Activated CD8-positive, alpha-beta T cell treated with anti-CD3 and anti-CD28 coated beads for 36 hours (primary cell): ENCODE measurements at places on chromosomes 11 and 22.
A peak's percentile ranks its signal among the peaks of the same experiment; 100 is the strongest.

- no peak for DNase-seq
Observed at GRCh38 chr11:5277807-5278382, 8.2 kb upstream of the HBE1 start.

DNA sequence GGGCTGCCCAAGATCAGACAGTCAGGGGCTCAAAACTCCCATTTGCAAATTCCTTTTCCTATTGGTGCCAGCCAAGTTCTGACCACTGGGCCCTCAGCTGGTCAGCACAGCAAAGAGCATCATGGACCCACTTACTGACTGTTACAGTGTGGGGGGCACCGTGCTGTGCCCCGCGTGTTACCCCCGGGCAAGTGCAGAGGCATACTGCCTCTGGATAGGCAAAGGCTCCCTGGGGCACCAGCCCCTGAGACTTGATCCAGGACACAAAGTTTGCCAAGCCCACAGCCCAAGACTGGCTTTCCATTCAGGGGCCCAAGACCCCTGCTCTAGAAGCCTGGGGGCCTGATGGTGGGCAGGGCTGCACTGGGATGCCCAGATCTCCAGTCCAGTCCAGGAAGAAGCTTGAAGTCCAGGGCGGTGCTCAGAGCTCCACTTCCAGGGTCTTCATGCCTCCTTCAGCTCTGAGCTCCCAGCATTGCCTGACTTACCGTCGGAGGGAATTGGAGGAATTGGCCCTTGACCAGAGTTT is 6.6 kb downstream of the LRRC32 start:
- DNase-seq, result no peak

DNA sequence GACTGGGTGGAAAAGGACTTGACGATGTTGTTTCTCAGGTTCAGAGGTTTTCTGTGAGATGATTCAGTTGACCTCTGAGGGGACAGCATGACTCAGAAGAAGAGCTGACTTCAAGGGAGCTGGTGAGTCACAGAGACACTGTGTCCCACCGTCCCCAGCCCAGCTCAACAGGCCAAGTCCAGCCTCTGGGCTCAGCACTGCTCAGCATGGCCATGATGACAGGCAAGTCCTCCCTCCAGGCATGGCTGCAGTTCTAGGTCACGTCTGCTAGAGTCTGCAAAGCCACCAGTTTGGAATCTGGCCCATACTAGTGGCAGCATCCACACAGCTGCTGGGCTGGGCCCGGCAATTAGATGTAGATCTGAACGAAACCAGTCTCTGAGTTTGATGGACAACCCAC is 12.9 kb downstream of the TRIM29 start:
- DNase-seq, result no peak

DNA sequence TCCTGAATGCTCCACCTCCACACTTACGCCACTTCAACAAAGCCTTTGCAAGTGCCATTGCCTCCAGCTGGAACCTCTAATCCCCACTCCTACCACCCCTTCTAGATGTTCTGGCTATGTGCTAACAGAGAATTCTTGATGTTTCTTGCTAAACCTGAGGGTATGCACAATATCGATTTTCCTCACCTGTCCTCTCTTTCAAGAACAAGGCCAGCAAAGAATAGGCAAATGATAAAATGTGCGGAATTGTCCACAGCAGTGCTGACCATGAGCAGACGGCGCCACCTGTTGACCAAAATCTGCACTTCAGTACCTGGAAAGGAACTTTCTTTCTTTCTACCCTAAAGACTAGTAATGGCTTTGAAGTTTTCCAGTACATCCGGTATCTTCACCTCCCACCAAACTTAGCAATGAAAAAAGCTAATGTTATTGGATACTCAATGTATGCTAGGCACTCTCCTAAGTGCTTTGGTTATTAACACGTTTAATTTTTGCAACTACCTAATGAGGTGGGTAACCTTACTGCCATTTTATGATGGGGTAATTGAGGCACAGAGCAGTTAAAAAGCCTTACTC is 3.4 kb downstream of the TIMM10 start:
- DNase-seq, result peak; percentile 87

GRCh38 chr11:120067438-120068113 is 70.3 kb downstream of the TRIM29 start:
- DNase-seq, result no peak

DNA sequence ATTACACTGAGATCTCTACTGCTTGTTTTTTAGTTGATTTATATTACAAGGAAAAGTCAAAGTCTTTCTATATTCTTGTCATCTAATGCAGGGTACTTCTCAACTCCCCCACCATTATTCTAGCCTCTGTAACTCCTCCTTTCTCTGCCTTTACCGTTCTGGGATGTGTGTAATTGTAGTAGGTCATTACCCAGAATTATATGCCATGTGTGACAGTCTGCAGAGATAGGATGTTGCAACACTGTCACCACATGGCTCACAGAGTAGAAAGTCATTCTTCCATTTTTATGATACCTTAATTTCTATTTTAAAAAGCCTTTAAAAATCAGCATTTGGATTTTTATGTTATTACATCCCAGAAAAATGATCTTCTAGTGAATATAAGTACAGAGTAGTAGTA is 32.7 kb downstream of the ZNF143 start:
- no peak for DNase-seq

DNA sequence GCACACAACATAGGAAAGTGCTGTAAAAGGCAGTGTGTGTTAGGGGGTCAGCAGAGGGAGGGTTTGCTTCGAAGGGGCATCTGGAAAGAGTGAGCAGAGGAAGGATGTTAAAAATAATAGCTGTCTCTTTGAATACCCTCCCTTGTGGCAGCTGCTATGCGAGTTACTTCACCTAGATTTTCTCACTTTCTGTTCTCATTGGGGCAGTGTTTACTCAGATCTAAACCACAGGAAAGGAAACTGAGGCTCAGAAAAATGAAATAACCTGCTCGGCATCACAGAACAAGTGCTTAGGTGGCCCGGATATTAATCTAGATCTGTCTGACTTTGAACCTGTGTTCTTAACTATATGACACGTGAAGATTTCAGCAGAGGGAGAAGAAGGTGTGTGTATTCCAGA is 125.3 kb downstream of the C11orf91 start:
- no peak for DNase-seq

DNA sequence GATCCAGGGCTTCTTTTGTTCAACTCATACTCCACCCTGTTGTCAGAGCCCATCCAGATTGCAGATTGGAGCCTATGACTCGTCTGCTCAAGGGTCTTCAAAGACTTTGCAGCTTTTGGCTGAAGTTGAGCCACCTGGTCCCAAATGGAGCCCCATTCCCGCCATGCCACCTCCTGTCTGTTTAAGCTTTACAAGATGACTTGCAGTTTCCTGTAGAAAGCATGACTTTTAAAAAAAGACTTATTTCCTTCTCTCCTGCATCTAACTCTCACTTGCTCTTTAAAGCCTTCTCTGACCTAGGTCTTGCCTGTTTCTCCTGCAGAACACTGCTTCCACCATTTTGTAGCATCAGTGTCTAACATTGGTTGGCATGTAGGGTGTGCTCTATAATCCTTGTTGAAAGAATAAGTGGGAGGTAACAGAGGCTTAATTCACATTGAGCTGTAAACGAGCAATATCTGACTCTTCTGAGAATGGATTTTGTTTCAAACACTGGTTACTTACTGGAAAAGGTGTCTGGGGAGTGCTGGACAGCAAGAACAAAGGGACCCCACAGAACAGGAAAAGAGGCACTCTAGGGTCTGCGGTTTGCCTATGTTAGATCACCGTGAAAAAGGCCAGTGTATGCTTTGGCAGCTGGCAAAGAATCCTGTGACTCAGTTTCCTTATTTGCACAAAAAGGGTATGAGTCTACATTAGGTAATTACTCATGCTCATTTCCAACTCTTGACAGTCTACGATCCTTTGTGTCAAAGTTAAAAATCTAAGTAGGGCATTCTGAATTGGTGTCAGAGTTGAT is 30.3 kb downstream of the NF2 start:
- DNase-seq, result no peak

DNA sequence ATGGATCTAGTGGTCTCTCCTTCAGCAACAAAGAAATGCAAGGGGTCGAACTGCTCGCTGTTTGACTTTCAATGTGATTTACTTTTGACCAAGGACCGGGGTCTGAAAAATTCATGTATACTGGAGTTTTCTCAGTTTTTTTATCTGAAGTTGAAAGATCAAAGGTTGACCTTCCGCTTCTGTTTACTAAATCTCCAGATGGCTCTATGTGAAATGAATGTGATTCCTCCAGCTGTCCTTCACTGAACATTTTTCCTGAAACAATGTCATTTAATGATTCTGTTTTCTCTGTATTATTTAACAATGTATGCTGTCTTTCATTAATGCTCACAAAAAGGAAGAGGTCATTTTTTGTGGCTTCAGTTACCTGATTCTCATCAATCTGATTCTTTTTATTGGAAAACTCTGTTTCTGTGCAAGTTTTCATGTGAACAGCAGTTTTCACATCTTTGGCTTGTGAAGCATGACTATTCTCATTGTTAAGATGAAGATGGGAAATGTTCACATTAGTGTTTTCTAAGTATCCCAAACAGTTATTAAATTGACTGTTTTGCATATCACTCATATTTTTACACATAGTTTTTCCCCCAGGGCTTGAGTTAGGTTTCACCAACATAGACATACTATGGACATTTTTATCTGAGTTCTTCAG is 30.0 kb downstream of the EIF3M start:
- no peak for DNase-seq

- DNase-seq, result no peak
Observed at GRCh38 chr11:93528757-93529645, 14.2 kb downstream of the SMCO4 start.

- no peak for DNase-seq
Observed at GRCh38 chr11:47468598-47469214, 19.8 kb upstream of the RAPSN start.

DNA sequence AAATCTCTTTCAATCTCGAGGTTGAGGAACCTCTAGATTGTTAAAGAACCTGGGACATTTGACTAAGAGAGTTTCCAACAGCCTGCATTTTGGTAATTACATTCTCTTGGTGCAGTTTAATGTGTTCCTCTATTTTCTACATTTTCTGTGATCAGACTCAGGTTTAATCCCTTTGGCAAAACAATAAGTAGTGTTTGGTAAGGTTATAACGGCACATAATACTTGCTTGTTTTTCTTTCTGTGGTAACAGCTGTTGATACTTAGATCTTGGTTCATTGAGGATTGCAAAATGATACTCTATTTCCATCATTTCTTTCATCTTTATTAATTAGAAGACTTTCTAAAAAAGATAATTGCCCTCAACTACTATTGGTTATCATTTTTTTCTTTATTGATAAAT is 271.3 kb downstream of the SBF2 start:
- no peak for DNase-seq

DNA sequence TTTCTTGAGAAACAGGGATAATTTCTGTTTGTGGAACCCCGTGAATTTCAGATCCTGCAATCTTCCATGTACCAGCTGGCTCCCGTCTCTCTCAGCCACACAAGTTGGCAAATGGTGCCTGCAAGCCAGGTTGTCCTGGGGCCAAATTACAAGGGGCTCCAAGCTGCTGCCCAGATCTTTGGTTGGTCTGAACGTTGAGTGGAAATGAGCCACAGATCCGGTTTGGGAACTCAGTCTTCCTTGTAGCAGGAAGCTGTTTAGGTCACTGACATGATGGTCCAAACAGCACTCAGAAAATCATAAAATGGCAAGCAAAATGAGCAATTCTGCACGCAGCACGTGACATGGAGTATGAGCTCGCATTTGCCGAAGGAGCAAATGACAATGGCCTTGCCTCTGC is 1496.4 kb downstream of the TBC1D22A start:
- no peak for DNase-seq

GRCh38 chr11:122137078-122137793 is 21.2 kb upstream of the BLID start:
- DNase-seq, result no peak

- no peak for DNase-seq
Observed at GRCh38 chr11:11514246-11514645, 107.6 kb downstream of the GALNT18 start.

- DNase-seq, result no peak
Observed at GRCh38 chr22:40409613-40410113, 39.3 kb downstream of the SGSM3 start.

- no peak for DNase-seq
Observed at GRCh38 chr11:30801357-30801756, 215.2 kb upstream of the MPPED2 start.

DNA sequence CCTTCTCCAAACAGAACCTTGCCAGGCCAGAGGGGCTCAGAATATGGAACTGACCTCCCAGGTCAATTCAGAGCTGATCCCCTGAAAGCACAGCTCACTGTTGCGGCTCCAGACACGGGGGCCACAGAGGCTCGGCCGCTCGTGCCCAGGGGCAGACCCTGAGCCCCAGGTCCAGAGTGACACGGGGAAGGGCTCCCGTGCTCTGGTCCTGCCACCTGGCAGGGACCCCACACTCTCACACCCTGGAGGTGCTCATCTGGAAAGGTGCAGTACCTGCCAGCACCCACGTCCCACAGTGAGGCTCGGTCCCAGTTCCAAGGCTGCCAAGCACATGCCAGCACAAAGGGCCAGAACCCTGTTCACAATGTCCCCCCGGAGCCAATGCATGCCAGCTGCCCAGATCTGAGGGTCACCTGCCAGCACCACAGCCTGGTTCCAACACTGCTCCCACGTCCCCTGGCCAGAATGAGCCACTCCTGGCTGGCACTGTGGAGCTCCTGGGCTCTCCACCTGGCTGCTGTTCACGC is 170.6 kb downstream of the SHANK2 start:
- DNase-seq, result no peak

GRCh38 chr11:69044111-69045013 is 4.4 kb upstream of the TPCN2 start:
- peak; percentile 38 for DNase-seq

GRCh38 chr11:74009675-74010305 is 905 bp upstream of the UCP3 start:
- DNase-seq, result no peak

DNA sequence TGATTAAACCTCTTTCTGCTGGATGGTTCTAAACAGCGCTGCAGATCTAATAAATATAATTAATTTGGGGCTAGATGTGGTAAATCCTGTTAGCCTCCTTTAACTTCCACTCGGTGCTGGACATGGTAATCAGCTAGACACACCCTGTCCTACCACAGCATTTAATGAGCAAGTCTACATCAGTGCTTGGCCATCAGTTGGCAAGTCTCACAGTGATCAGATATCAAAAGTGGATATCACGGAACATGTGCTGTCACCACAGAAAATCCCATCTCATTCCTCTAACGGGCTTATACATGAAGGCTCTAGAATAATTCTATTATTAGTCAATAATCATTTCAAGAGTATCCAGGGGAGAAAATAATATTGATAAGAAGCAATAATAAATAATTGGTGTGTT is 5.6 kb upstream of the USP28 start:
- DNase-seq, result no peak

DNA sequence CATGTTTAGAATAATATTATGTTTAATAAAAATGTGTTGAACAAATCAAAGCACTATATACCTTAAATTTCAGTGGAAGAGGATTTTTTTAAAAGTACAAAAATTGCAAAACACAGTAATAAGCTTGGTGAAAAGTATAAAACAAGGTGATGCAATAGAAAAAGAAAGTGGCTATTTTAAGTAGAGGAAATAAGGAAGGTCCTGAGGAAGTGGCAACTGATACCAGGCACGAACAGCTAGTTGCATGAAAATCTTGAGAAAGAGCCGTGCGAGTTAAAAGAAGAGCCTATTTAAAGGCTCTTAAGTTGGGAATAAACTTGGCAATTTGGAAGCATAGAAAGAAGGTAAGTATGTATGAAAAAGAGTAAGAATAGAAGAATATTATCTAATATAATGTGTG is 1679.3 kb downstream of the LRRC4C start:
- DNase-seq, result no peak

- peak; percentile 45 for DNase-seq
Observed at GRCh38 chr11:64809781-64810241, 540 bp downstream of the MEN1 start.
